ENCODE measurements at places on chromosomes 6 and 20.
A peak's percentile ranks its signal among the peaks of the same experiment; 100 is the strongest.

DNA sequence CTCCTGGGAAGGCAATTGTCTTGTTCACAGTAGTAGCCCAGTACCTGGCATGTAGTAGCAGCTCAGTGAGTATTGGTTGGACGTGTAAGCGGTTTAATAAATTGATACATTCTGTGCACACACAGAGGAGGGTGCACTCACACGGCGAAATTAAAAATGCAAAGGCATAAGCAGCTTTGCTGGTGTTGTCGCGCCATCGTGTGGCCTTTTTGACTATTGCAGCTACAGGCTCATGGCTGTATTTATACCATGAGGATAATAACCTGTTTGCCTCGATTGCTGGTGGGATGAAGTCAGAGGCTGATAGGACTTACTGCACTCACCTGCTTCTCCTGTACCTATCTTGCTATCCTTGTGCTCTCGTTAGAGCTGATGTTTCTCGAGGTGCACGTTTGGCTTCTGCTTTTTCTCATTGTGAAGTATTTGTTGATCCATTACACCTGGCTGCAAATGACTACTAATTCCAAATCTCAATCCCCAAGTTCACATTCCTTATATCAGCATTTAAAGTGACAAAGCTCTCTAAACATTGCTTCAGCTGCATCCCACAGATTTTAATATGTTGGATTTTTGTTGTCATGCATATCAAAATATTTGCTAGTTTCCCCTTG, 61.5 kb downstream of the TBXT start:
- peak; percentile 5 for DNase-seq

GRCh38 chr20:59015812-59016711, 3.2 kb upstream of the TUBB1 start:
- no peak for DNase-seq

DNA sequence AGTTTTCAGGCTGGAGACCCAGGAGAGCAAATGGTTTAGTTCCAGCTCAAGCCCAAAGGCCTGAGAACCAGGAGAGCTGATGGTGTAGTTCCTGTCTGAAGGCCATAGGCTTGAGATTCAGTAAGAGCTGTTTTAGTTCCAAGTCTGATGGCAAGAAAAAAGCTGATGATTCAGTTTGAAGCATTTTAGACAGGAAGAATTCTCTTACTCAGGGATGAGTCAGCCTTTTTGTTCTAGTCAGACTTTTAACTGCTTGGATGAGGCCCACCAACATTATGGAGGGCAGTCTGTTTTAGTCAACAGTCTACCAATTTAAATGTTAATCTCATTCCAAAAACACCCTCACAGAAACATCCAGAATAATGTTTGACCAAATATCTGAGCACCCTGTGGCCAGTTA, 2.5 kb downstream of the ZSCAN26 start:
- DNase-seq, result peak; percentile 48

DNA sequence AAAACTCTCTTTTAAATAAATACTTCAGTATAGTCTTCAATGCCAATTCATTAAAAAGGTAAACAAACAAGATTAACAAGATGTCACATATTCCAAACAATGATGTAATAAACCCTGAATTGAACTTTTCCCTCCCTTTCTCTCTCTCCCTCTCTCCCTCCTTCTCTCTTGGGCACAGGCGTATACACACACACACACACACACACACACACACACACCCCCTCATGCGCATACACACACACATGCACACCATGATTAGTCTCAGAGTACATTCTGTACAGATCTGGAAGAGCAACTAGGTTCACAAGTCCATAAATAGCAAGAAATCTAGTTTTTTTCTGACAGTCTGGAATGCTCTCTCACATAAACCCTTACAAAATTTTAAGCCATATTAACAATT, 128.3 kb downstream of the DST start:
- DNase-seq, result no peak

DNA sequence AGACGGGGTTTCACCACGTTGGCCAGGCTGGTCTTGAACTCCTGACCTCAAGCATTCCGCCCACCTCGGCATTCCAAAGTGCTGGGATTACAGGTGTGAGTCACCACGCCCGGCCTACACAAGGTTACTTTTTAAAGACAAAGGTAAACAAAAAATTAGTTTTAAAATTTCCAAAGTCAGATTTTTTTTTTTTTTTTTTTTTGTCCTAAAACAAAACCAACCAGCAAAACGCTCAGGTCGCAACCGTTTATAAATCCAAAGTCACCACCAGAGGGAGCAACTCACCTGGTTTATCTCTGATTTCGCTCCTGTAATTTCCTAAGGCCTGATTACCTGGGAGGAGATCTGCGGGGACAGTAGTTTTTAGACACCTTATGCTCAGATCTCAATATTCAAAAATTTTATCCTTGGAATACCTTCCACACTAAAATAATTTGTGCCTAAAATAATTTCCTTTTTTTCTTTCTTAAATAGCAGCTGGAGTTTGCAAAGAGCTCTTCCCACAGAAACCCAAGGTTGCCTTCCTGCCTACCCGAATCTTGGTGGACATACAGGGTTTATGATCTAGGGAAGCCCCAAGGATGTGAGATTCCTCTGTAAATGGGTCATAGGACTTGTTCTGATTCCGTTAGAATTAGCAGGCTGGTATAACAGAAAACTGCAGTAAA, 19.8 kb upstream of the TREM1 start:
- DNase-seq, result peak; percentile 15

GRCh38 chr20:18263723-18264122, 24.6 kb upstream of the ZNF133 start:
- no peak for DNase-seq

DNA sequence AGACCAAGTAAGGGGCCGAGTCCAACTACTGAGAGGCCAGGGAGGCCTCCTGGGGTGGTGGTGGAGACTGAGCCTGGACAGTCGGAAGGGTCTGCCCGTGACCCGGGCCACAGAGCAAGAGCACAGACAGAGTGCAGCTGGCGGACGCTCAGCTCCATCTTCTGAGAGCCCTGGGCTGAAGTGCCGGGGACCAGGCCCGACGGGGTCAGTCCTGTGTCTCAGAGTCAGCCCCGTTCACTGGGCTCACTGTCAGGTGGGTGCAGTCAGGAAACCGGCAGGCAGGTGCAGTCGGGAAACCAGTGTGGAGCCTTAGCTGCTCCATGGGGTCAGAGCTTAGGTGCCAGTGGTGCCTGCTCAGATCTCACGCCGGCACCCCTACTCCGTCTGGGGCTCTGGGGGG, 76.5 kb downstream of the WDR27 start:
- DNase-seq, result no peak

DNA sequence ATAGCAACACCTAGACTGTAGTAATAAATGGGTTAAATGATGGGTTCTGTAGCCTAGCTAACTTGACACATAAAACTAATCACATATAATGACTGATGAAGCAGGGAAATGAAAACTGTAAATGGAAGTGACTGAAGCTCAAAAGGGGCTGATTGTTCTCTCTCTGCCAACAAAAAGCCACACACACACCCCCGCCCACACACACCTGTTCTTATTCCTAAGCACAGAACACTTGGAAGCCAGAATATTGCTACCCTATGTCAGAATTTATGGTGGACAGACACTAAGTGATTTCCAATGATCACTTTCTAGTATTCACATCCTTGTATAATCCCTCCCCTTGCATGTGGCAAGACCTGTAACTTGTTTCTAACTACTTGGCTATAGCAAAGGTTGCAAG, 603.5 kb downstream of the UTRN start:
- no peak for DNase-seq

- no peak for DNase-seq
Observed at GRCh38 chr20:23867152-23867776, 12.3 kb downstream of the CST5 start.

GRCh38 chr20:32017711-32018251, 7.5 kb downstream of the CCM2L start:
- DNase-seq, result no peak

DNA sequence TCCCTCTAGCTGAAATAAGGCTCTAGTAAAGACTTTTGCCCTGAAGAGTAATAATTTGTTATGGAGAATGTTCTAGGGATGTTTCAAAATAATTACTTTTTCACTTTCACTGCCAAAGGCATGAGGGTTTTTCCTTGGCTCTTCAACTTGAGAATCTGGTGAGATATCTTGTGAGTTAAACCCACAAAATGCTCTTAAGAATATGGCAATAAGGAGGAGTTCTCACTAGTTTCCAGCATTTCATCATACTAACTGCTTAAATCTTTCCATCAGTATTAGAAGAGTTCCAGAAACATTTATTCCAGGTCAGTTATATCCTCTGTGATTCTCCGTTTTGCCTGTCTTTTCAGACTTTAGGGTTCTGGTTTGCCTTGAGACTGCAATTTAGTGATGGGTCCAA, 785.6 kb upstream of the GJE1 start:
- DNase-seq, result no peak

- DNase-seq, result no peak
Observed at GRCh38 chr6:22147921-22148776, 148.7 kb downstream of the PRL start.

DNA sequence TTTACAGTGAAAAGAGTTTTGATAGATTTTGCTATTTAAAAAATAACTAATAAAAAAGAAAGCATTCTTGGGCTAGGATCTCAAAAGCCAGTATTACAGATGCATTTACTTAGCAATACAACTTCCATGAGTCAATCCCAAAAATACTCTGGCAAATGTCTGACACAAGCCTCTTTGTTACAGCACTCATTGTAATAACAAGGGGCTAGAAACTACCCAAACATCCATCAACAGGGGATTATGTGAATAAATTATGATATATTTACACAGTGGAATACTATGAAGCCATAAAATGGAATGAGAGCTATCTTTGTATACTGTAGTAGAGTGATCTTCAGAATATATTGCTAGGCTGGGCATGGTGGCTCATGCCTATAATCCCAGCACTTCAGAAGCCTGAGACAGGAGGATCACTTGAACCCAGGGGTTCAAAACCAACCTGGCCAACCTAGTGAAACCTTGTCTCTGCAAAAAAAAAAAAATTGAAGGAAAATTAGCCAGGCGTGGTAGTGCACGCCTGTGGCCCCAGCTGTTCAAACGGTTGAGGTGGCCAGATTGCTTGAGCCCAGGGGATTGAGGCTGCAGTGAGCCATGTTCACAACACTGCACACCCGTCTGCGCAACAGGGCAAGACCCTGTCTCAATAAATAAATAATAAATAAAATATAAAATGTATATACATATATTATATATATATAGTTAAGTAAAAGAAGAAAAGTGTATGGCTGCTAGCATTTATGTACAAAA, 34.7 kb upstream of the TOP1 start:
- no peak for DNase-seq

DNA sequence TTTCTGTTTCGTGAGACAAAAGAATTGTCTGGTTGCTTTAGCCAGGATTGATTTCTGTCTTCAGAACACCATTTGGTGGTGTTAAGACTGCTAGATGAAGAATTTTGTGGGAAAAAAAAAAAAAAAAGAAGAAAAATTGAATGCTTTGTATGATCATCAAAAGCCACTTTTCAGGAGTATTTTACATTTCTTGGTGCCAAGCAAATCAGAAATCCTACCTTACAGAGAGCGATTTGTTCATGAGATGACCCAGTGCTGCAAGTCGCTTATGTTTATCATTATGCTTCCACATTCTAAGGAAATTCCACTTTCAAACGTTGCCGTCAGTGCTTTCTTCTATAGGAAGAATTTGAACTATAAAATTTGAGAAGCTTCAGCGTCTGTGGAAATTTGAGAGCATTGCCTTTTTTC, 228.7 kb downstream of the BCKDHB start:
- no peak for DNase-seq

DNA sequence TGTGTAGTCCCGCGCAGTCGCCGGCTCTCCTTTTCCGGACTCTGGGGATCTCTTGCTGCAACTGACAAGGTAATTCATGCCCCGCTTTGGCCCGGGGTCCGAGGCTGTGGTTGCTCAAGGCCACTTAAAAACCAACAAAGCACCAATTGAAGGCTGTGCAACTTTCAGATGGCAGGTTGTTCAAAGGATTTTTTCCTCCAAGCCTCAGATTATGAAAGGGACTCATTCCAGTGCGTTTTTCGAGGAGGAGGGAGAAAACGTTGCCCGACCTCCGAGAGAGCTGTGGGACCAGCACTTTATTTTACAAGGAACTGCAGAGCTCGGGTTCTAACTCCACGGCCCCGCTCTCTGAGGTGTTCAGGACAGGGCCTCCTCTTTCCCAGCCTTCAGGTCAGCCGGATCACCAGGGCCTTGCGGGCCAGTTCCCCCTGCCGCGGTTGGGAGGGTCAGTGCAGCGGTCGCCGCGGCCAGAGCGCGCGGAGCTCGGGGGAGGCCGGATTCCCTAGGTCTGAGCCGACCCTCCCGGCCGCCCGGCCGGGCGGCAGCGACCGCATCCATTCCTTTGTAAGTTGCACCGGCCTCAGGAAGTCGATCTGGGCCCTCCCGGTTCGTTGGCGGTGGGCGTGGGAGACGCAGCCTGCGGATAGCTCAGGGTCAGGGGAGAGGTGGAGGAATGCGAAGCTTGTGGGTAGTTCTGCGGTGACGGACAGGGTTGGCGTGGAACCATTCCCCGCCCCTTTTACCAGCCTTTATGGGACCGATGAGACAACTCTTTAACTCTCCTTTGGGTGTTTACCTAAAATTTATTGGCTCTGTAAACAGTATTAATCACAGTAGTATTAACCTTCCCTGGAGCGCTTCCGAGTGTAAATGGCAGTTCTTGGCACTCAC, 1.6 kb downstream of the UTRN start:
- DNase-seq, result peak; percentile 80

DNA sequence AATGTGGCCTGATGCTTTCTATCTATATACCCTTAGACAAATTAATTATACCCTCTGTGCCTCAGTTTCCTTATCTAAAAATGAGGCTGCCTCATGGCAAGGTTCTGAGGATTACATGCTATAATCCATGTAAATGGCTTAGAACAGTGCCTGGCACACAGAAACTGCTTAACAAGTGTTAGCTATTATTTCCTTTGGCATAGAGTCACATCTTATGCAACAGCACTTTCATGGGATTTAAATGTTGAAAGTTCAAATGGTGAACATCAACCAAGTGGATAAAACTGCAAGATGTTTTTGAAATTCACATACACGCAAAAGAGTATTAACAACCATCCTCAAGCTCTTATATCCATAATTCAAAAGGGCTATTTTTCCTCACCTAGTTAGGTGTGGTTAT, 202.8 kb upstream of the JAG1 start:
- DNase-seq, result no peak

DNA sequence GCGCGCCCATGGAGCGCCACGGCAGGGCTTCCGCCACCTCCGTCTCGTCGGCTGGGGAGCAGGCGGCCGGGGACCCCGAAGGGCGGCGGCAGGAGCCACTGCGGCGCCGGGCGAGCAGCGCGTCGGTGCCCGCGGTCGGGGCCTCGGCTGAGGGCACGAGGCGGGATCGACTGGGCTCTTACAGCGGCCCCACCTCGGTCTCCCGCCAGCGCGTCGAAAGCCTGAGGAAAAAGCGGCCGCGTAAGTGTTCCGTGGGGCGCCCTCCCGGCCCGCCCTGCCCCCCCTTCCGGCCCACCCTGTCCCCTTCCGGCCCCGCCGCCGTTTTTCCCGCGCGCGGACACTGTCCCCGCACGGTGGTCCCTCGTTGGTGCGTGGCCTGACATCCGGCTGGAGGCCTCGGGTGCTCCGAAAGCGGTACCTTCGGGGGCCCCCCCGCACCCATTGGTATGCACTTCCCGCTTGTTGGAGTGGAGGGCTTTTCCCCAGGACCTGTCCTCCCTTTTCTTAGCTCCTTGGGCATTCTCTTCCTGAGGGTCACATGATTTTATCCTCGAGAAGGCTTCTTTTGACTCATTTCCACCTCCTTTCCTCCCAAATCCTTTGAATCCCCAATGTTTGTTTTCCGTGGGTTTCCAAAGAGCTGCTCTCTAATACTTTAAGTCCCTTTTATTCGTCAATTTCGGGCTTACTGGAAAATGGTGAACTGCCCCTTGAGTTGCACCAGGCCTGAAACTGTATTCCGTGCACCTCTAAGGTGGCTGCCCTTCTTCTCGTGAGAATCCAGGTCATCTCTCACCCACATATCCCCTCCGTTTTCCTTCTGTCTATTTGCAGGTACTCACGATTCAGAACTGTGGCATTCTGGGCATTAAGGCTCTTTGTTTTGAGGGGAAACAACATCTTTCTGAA, 556 bp downstream of the PANK2 start:
- DNase-seq, result no peak

All from pulmonary artery endothelial cell (primary cell).